ENCODE measurements at places on chromosomes 13 and 19.
A peak's percentile ranks its signal among the peaks of the same experiment; 100 is the strongest.

GRCh38 chr13:37446503-37446902 lies 152.1 kb downstream of the POSTN start:
- DNase-seq = no peak

DNA sequence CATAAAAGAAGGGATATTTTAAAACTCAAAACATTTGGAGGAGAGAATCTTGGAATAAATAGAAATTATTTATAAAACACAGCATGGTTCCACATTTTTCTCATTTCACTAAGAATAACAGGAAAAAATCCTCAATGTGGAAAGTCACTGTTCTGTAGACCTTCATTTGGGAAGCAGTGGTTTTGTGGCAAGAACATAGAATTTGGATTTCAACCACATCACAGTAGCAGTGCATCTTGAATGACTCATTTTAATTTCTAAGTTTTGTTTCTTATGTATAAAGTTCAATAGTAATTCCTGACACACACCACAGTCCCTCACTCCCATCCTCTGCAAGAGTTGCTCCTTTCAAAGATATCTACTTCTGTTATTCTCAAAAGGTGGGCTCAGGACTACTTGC lies 264.0 kb downstream of the ENOX1 start:
- DNase-seq = no peak

- no peak for DNase-seq
These were observed 106.5 kb downstream of the TEX26 start for GRCh38 chr13:31038834-31039552.

- peak; percentile 84 for DNase-seq
These were observed 43.2 kb downstream of the ZNF571 start for GRCh38 chr19:37551129-37551993.

DNA sequence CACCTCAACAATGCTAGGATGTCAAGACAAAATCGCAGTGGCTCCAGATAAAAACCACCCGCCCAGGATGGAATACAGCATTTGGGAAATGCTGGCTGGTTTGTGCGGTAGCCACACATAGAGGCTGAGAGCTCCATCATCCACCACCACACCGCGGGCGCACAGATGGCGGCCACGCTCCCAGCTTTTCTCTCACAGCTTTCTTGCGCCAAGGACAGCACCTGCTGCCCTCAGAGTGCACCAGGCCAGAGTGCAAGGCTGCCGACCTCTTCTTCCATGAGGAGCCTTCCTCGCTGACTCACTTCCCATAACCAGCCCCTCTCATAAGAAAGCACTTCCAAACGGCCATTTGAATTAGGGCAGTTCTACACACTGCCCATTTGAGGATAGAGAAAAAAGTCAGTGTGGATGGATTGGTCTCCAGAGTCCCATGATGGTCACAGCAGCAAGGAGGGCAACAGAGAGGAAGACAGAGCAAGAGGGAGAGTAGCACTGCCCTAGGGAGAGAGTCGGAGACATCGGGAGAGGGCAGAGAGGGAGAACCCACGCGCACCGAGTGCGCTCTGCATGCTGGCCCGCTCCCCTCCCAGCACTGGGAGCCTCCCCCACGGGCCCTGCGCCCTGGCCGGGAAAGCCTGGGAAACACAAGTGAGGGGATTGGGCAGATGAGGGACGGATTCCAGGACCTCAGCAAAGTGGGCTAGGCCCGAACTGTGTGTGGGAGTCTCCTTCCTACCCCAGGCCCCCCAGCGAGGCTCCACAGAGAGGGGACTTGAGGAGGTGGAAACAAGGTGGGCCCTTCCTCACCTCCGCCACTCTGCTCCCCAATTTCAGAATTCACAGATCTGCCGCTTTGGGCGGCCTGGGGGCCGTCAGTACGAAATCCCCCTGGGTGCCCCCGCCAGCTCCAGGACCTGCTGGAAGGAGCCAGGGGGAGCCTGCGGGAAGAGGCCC lies 156.9 kb downstream of the USP12 start:
- DNase-seq = no peak

- DNase-seq = no peak
These were observed 30.7 kb upstream of the VSTM2B start for GRCh38 chr19:29495091-29495490.

- DNase-seq = no peak
These were observed 79.1 kb downstream of the ATP11A start for GRCh38 chr13:112768795-112769481.

DNA sequence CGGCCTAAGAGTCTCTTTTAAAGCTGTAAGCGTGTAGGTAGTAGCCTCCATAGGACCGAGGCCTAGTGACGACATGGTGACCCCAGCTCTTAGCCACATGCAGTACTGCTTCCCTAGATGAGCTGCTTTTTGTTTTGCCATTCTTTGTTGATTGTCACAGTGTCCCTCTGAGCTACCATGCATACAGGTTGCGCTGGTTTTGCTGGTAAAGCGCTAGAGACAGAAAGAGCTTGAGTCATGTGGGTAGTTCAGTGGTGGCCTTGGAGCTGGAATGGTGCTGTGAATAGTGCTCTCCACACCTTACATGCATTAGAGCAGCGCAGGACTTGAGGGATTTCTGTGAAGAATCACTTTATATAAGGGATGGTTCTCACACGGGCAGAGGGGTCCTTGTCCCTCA lies 5.1 kb downstream of the HNRNPM start:
- DNase-seq = no peak

DNA sequence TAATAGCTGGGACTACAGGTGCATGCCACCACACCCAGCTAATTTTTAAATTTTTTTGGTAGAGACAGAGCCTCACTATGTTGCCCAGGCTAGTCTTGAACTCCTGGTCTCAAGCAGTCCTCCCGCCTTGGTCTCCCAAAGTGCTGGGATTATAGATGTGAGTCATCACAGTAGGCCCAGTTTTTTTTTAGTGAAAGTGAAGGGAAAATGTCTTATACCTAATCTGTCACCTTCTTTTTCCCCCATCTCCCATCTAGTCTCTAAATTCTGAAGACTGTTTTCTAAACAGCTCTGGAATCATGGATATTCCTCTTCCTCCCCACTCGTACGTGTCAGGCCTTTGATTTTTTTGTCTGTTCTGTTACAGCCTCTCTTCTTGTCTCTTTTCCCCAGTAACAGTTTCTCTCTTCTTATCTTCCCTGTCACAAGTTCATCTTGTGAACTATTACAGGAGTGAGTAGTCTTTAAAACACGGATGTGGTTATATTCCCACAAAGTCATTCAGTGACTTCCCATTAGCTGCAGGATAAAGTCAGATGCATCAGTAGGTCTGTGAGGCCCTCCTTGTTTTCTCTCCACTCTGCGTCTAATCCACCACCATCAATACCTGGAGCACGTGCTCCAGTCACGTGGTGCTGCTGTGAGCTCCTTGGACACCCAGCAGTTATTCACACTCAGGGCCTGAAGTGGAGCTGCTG lies 2.9 kb downstream of the CDC16 start:
- DNase-seq = no peak

GRCh38 chr19:13833330-13834243 lies 38.3 kb downstream of the ZSWIM4 start:
- peak; percentile 90 for DNase-seq

- DNase-seq = peak; percentile 47
These were observed 28.0 kb upstream of the WASF3 start for GRCh38 chr13:26529441-26529840.

- no peak for DNase-seq
These were observed 8.2 kb downstream of the ATP11A start for GRCh38 chr13:112697756-112698655.

GRCh38 chr13:34364633-34365032 lies 546.7 kb downstream of the RFC3 start:
- no peak for DNase-seq

- no peak for DNase-seq
These were observed 27.8 kb upstream of the OR1M1 start for GRCh38 chr19:9058905-9059667.

DNA sequence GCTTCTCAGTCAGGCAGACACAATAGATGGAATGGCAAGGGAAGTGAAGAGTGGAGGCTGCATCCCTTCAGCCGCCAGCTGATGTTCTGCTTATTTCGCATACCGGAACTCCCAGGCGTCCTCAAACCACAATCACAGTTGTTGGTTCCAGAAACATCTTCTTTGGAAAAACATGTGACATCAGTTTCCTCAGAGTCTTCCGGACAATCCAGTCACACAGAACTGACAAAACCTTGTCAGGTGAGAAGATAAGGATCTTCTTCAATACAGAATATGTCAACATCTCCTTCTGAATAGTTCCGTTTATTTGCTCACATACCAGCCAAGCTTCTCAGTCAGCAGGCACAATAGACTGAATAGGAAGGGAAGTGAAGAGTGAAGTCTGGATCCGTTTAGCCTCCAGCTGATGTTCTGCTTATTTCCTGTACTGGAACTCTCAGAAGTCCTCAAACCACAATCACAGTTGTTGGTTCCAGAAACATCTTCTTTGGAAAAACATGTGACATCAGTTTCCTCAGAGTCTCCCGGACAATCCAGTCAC lies 45.1 kb upstream of the CEACAM21 start:
- peak; percentile 47 for DNase-seq

GRCh38 chr13:29520671-29521070 lies 74.8 kb downstream of the SLC7A1 start:
- DNase-seq = no peak

DNA sequence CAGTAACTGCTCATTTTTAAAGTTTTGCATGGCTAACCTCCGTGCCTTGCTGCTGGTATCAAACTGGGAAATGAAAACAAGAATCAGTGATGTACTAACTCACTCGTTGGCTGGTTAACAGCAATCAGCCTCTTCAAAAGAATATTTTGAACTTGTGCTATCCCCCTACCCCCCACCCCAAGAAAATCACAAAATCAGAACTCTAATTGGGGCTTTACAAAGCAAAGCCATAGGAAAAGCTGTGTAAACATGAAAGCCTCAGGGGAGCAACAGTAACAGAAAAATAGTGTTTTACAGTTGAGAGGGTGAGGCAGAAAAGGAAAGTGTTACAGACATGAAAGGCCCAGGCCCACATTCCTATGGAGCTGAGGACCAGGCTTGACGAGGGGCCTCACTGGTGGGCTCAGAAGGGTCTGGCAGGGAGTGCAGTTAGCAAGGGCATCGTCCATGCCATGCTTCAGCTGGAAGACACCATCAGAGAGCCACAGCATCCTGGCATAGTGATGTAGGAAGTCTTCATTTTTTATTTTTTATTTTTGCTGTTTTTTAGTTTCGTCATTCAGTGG lies 217.6 kb downstream of the PCCA start:
- DNase-seq = no peak
